NCI-H526 (cell line): ENCODE measurements at places on chromosomes 13 and 19.

GRCh38 chr19:44636439-44637389, 7.0 kb upstream of the PVR start:
- DNase-seq, result no peak

GRCh38 chr19:21750586-21751128, 16.7 kb downstream of the ZNF100 start:
- no peak for DNase-seq

DNA sequence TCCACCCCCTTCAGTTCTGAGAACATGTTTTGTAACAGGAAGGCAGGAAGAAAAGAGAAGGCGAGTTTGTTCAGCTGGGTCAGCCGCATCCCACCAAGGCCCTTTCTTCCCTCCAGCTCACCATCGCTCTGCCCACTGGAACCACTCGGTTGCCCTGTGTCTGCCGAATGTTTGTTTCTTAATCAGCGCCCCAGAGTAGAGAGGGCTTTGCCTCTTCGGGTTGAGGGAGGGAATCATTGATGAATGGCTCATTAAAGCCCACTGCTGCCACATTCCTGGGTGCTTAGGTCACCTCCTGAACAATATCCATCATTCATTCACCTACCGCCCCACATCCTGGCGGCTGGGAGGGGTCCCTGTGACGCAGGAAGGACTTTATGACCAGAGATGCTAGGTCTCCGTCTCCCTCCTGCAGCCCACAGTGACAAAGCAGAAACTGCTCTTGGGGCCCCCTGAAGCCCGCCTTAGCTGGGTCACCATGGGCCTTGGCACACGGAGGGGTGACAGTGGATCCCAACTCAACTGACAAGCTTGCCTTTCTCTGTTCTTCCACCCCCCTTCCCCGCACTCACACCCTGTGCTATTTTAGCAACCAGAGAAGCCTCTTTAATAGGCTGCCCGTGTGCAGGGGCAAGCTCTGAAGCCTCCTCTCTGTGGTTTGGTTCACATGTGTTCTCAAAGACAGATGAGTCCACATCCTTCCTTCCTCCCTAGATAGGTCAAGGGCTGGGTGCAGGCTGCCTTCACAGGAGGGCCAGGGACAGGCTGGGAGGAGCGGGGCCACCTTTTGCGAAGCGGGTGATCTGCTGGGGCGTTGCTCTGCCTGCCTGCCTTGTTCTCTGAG, 46.2 kb downstream of the ACTN4 start:
- no peak for DNase-seq

- DNase-seq, result no peak
Observed at GRCh38 chr13:44249431-44249836, 124.2 kb upstream of the SERP2 start.

- peak; percentile 96 for DNase-seq
Observed at GRCh38 chr13:50082426-50083281, 67.4 kb downstream of the KCNRG start.

GRCh38 chr13:99296398-99296797, 10.8 kb downstream of the GPR183 start:
- no peak for DNase-seq

DNA sequence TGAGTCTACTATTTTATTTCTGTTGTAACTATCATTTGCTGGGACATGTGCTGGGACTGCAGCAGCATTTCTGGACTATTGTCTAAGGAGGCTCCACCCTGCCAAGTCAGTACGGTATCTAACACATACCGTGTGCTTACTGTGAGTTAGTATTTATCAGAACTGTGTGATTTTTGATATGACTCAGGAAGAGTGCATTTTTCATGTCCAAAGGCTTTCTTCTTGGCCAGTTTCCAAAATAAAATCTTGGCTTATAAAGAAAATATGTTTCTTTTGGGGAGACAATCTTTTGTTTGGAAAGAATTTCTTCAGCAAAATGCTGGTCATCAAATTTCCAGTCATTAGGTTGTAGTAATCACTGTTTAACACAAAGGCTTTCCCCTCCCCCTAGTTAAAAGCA, 11.6 kb downstream of the PARP4 start:
- no peak for DNase-seq

GRCh38 chr13:104816726-104817125, 1718.7 kb downstream of the EFNB2 start:
- no peak for DNase-seq

DNA sequence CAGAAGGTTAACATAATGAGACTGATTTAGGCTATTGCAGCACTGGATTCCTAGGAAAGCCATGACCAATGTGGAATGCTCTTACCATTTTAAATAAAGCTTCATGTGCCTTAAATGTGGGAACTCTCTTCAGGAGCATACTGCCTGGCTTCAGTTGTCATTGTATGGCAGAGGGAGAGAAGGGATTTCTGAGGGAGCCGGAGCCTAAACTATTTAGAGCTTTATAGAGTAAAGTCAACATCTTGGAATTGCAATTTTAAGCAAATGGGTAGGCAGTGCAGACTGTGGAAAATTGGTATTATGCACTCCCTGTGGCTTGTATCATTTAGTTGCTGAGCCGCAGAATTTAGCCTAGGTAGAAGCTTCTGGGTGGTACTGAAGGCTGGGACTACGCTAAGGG, 2041.4 kb downstream of the PCDH9 start:
- no peak for DNase-seq

DNA sequence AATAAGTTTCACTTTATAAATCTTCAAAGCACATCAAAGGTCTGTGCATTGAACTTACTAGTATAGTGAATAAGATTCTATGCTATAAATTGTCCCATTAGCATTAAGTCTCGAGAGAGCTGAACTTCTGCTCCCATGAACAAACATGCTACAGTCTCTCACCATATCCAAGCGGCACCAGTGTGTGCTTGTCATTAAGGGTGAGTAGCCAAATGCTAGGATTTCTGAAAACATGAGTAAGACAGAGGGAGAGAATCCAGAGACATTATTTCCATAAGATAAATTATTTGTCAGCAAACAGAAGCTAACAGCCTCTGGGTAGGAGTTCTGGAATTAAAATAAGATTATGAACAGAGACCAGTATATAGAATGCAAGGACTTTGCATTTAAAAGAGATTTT, 2882.5 kb downstream of the PCDH9 start:
- DNase-seq, result no peak

DNA sequence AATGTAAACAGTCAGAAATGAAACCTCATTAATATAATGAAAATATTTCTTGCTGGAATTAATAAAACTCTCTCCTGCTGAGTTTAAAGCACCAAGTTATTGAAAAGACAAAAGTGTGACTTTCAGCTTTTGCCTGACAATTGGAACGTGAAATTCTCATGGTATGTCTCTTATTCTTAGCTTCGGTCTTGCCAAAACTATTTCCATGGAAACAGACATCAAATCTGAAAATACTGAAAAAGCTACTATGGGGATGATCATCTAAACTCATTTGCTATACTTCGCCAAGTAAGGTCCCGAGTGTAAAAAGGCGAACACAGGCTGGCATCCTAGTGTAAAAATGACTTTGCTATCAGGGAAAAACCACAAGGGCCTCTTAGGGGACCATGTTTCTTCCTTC, 22.8 kb downstream of the HTR2A start:
- no peak for DNase-seq

DNA sequence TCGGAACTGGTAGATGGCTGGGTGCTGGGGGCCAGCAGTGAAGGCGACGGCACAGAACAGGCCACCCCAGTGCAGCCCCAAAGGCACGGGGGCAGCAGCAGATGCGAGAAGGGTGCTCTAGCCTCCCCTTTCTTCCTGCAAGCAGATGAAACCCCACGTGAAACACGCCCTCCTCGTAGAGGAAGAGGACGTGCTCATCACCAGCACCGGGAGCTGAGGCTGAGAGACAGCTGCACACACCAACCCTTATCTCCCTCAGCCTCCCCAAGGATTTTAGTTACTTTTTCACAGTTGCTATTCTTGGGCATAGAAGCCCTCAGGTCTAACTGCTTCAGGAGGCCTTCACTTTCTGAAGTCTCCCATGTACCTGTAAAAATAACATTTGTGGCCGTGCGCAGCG, 11.9 kb downstream of the ZNF787 start:
- no peak for DNase-seq

DNA sequence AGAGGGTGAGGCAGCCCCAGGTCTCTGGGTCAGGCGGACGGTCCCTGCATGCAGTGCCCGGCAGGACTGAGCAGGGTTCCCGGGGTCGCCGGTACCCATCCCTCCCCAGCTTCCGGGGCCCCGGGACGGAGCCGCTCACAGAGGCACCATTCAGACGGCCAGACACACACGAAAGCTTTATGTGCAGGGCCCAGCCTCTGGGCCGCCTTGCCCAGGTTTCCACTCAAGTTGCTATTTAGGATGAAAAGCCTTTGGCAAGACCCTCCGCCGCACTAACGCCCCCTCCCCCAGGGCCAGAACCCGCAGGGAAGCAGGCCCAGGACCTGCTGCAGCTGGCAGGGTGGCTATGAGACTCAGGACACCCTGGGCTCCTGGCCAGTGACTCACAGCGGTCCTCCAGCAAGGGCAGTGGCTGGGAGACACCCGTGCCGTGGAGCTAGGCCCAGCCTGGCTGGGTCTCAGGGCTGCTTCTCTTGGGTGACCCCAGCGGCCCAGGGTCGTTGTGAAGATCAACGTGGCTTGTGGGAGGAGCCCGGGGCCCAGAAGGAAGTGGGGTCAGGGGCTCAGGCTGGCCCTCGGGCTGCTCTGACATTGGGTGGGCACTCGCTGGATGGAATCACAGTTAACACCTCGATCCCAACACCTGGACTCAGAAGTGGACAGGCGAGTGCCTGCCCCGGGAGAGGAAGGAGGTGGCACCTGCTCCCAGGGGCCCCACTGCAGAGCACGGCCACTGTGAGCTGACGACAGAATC, 4.8 kb downstream of the C19orf25 start:
- no peak for DNase-seq

DNA sequence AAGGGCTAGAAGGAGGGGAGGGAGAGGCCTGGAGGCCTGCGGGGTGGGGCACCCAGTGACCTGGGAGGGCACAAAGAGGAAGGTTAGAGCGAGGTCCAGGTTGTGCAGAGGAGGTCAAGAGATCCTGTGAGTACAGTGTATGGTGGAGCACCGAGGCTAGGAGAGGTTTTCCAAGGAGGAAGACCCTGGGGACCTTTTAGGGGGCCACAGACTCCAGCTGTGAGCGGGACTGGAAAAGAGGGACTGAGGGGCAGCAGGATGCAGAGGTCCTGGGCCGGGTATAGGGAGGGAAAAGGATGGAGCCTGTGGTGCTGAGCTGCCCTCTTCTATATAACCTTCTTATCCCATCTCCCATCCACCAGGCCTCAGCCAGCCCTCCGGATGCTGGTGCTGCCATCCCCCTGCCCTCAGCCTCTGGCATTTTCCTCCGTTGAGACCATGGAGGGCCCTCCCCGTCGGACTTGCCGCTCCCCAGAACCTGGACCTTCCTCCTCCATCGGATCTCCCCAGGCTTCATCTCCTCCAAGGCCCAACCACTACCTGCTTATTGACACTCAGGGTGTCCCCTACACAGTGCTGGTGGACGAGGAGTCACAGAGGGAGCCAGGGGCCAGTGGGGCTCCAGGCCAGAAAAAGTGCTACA, 863 bp downstream of the ZNF581 start:
- no peak for DNase-seq

GRCh38 chr13:53560556-53560955, 531.9 kb downstream of the OLFM4 start:
- no peak for DNase-seq

DNA sequence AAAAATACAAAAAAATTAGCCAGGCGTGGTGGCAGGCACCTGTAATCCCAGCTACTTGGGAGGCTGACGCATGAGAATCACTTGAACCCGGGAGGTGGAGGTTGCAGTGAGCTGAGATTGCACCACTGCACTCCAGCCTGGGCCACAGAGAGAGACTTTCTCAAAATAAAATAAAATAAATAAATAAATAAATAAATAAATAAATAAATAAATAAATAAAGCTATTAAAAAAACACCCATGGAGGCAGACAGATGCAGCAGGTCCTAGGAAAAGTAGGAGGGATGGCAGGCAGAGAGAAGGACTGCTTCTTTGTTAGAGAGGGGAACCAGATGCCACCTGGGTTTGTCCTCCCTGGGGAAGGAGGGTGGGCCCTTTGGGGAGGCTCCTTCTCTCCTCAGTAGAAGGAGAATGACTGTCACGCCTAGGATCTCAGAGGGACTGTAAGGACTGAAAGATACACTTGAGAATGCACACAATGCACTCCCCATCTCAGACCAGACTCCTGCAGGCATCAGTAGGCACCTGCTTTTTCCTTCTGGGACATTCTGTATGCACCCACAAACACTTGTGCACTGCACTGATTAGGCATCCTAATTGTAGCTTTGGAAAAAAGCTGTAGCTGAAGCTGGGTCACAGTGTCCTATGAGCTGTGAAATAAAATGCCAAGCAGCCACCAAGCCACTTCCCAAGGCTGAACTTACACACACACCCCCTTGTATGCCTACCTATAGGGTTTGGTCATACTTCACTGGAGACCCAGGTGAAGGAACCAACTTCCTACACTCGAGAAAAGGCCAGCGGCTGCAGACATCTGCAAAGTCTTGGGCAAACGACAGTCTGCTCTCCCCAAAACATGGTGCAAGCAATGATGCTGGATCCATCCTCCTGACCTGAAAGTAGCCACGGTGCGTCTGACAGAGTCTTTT, 18.9 kb upstream of the SLC35E1 start:
- no peak for DNase-seq

DNA sequence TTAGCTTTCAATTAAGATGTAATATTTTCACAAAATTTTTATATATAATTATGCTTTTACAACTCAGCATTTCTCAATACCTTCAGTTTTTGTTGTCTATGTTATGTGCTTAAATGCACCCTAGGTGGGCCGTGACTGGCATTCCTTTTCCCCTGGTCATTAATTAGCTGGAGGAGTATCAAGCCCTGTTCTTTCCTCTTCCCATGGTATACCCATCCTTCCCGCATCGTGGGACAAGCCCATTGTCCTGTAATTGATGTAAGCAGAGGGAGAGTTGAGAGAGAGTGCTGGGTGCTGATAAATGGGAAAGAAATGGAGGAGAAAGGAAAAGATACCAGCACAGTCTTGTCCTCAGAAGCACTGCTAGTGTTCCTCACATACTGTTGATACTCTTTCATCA, 591.7 kb downstream of the GPC6 start:
- DNase-seq, result no peak

GRCh38 chr19:46944123-46944748, 75.4 kb upstream of the NPAS1 start:
- no peak for DNase-seq

GRCh38 chr19:18046059-18046718, 38.2 kb downstream of the ARRDC2 start:
- DNase-seq, result no peak

DNA sequence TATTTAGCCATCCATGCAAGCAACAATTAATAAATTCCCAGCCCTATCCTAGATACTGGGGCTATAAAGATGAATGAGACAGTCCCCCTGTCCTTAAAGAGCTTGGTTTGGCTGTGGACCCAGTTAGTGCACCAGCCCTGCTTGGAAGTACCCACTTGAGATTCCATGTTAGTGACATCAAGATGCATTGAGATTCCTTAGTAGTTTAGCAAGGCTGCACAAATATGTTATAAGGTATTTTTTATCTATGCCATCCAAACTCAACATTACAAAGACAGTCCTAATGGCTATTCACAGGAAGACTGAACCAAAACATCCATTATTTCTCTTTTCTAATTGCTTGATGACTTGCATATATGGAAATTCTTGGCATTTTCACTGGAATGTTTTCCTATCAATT, 48.8 kb upstream of the RAP2A start:
- DNase-seq, result no peak

- DNase-seq, result no peak
Observed at GRCh38 chr13:74190999-74191398, 56.8 kb upstream of the KLF12 start.
